Aorta (tissue), 5 donors: ENCODE measurements at places on chromosomes 13 and 19. TPM values are rescaled to one million over a fixed set of nuclear protein-coding genes. Genes with fewer than 3 reads are reported as not detected.
A peak's percentile ranks its signal among the peaks of the same experiment; 100 is the strongest.

DNA sequence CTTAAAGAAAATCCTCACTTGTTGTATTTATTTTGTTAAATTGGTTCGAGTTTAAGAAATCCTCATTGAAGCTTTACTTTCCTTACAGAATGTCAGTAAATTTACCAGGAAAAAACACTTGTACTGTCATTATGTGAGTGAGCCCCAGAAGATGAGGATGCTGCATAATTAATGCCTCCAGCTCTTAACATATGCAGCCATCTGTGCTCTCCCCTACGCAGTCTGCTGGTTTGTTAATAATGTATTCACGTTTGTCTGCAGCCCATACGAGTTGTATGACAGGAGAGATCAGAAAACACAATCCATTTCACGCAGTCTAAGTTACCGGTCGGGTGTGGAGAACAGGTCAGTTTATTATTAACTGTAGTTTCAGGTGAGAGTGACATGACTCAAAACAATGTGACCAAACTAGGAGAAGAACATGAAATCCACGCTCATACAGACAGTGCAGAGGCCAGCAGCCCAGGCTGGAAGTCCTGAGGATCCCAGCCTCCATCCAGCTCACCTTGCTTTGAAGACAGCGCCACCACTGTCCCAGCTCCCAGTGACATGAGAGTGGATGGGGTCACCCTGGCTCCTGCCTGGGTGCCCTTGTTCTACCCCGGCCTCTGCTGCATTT lies 19.8 kb upstream of the ATP11A start:
- no peaks in the 10 kb centered on the region for H3K27me3 ChIP-seq
- no peak for DNase-seq
- H3K4me3 ChIP-seq, result no peak overlapping the region
- H3K27ac ChIP-seq, result no peak overlapping the region
- no peaks in the 10 kb centered on the region for H3K36me3 ChIP-seq

GRCh38 chr13:75513271-75513670 lies 24.4 kb downstream of the COMMD6 start:
- H3K27ac ChIP-seq, result no peak overlapping the region
- H3K27me3 ChIP-seq, result no peaks in the 10 kb centered on the region
- no peaks in the 10 kb centered on the region for H3K4me1 ChIP-seq

GRCh38 chr13:67136157-67136556 lies 94.0 kb downstream of the PCDH9 start:
- no peak overlapping the region for H3K4me3 ChIP-seq
- no peaks in the 10 kb centered on the region for H3K36me3 ChIP-seq
- H3K27ac ChIP-seq, result no peak overlapping the region
- no peaks in the 10 kb centered on the region for H3K4me1 ChIP-seq
- H3K27me3 ChIP-seq, result no peaks in the 10 kb centered on the region
- no peak for DNase-seq

DNA sequence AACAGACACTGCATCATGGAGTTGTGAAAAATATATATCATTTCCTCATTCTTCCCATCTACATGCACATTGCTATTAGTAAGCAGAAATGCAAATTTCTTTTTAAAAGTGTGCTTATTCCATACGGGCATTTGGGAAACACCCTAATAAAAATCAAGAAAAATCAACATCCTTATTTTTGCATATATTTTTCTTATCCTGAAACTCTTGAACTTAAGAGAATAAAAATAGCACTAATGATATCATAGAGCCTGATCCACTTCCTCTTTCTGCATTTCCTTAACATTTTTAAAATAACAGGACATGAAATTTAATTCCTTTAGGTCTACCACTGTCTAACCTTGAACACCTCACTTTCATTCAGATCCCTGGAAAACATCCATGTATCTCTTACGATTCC lies 123.3 kb downstream of the VWA8 start:
- H3K4me1 ChIP-seq, result no peaks in the 10 kb centered on the region
- no peak overlapping the region for H3K4me3 ChIP-seq
- DNase-seq, result no peak
- no peaks in the 10 kb centered on the region for H3K36me3 ChIP-seq

DNA sequence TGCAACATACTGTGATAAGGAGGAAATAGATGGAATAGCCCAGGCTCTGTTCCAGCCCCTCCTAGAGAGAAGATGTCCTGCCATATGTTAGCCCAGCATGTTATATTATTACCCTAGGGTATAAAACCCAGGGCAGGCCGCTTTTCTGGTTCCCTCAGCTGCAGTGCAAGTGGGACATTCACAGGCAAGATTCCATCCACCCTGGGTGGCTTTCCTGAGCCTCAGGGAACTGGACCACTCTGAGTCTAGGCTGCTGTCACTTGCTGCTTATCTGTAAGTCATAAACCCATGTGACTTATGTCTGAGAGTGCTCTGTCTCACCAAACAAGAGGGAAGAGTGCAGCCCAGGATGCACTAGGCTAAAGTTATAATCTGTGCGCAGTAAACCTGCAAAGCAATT lies 413.2 kb downstream of the MZT1 start:
- H3K36me3 ChIP-seq, result no peaks in the 10 kb centered on the region
- no peak for DNase-seq
- H3K4me3 ChIP-seq, result no peak overlapping the region

- no peaks in the 10 kb centered on the region for H3K36me3 ChIP-seq
- peak; percentile 2 for DNase-seq
- H3K4me3 ChIP-seq, result no peak overlapping the region
- H3K4me1 ChIP-seq, result no peaks in the 10 kb centered on the region
Observed at GRCh38 chr19:39867133-39867532, 21.0 kb upstream of the FBL start.

- H3K27me3 ChIP-seq, result no peaks in the 10 kb centered on the region
- no peak within 1 kb of the TSS for H3K4me3 ChIP-seq
- peak; percentile 71 for DNase-seq
- H3K36me3 ChIP-seq, result no peaks in the 10 kb centered on the region
Observed at GRCh38 chr19:45973553-45974338, at the start of gene NOVA2. Gene NOVA2, minus strand, starts transcription at chr19:45973865. Its CDS starts 514 bp downstream, at chr19:45973351.

GRCh38 chr13:27338816-27339215 lies 68.2 kb downstream of the RASL11A start:
- no peaks in the 10 kb centered on the region for H3K27me3 ChIP-seq
- no peak for DNase-seq
- no peak overlapping the region for H3K27ac ChIP-seq
- H3K4me1 ChIP-seq, result no peaks in the 10 kb centered on the region
- H3K36me3 ChIP-seq, result no peaks in the 10 kb centered on the region
- no peak overlapping the region for H3K4me3 ChIP-seq

DNA sequence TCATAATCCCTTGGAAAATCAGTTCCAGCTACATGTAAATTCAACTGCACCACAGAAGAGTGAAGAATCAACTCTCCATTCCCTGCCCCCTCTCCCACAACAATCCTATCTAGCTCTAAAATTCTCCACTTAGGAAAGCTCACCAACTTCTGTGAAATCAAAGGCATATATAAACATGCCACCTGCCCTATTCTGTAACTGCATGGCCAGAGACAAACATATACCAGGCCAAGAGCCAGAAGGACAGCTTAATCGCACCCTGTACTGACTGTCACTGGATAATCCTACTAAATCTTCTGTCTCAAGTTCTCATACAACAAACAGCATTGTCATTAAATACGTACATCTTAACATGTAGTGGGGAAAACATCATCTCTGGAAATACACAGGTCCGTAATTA lies 58.2 kb upstream of the EEF1AKMT1 start:
- no peaks in the 10 kb centered on the region for H3K4me1 ChIP-seq
- no peak for DNase-seq
- no peaks in the 10 kb centered on the region for H3K27me3 ChIP-seq
- H3K36me3 ChIP-seq, result no peaks in the 10 kb centered on the region

DNA sequence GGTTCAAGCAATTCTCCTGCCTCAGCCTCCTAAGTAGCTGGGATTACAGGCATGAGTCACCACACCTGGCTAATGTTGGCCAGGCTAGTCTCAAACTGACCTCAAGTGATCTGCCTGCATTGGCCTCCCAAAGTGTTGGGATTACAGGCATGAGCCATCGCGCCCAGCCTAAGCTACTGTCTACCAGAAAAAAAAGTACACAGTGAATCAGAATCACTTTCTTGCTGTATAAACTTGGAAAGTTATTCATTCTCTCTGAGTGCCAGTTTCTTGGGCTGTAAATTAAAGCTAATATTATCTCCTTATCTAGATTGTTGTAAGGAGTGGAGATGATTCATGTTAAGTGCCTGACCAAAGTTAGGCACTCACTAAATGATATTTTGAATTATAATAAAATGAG lies 242.8 kb downstream of the ENOX1 start:
- no peaks in the 10 kb centered on the region for H3K27me3 ChIP-seq
- H3K36me3 ChIP-seq, result no peaks in the 10 kb centered on the region
- DNase-seq, result no peak
- H3K27ac ChIP-seq, result no peak overlapping the region

DNA sequence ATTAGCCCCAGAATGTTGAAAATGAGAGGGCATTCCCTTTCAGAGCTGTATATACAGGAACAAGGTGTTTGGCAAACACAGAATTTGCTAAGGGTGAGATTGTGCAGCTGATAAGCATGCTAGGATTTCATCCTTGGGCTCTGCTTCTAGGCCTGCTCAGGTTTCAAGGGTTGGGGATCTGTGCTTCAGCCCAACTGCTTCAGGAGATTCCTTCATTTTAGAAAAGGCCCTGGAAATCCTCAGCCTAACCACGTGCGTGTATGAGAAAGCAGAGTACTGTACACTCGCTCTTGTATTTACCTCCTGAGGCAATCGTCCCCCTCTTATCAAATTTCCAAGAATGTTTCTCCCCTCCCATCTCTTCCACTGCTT lies 291.6 kb upstream of the ARGLU1 start:
- H3K36me3 ChIP-seq, result no peaks in the 10 kb centered on the region
- no peak overlapping the region for H3K4me3 ChIP-seq
- no peaks in the 10 kb centered on the region for H3K27me3 ChIP-seq

- no peaks in the 10 kb centered on the region for H3K36me3 ChIP-seq
- H3K4me1 ChIP-seq, result no peaks in the 10 kb centered on the region
- H3K27me3 ChIP-seq, result no peaks in the 10 kb centered on the region
- H3K27ac ChIP-seq, result no peak overlapping the region
- H3K4me3 ChIP-seq, result no peak overlapping the region
Observed at GRCh38 chr19:40303765-40304164, 18.6 kb upstream of the AKT2 start.

- no peak overlapping the region for H3K4me3 ChIP-seq
- no peak for DNase-seq
- H3K27me3 ChIP-seq, result no peaks in the 10 kb centered on the region
- no peak overlapping the region for H3K27ac ChIP-seq
Observed at GRCh38 chr13:105462098-105462497, 1073.4 kb downstream of the EFNB2 start.

DNA sequence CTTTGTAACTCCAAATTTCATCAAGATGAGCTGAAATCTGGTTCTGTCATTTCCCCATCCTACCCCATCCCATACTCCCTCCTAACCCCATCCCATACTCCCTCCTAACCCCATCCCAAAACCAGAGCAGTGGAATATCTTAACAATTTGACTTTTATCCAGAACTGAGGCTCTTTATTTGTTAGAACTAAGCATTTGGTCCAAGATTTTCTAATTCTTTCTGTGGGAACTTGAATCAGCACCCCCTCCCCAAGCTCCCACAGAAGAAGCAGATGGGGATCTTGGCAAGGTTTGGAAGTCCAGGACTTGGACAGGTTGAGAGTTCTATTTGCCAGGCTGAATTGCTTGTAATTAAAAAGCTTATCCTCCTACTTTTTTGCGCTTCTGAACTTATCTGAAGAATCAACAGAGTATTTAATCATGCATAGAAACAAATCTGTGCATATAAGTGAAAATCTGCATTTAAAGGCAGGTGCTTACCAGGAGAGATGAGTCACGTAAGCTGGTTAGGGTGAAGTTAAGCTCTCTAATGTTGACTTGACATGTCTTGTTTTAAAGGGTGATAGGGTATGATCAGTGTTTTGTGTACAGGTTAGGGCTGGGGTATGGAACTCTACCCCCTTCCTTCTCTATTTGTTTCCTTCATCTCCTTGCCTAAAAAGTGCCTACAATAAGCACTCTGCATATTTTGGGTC lies 111.1 kb downstream of the COG6 start:
- H3K36me3 ChIP-seq, result no peaks in the 10 kb centered on the region
- H3K4me1 ChIP-seq, result no peaks in the 10 kb centered on the region
- no peaks in the 10 kb centered on the region for H3K27me3 ChIP-seq
- H3K27ac ChIP-seq, result no peak overlapping the region

DNA sequence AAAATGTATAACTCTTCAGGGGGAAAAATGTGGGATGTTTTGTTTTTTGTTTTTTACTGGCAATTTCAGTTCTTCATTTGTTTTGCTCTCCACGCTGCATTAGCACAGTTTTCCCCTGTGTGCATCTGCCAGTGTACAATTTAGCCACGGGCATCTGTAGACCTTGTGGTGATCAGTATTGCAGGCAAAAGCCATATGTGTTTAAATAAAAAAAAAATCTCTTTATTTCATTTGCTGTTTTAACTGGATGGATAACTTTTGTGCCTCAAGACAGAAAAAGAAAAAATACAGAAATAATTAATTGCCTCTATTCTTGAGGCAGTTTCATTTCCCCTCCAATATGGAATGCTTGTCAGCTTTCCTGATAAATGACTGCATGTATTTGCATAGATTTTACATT lies 7.9 kb upstream of the MAB21L1 start:
- H3K27me3 ChIP-seq, result no peaks in the 10 kb centered on the region
- H3K4me3 ChIP-seq, result no peak overlapping the region
- no peaks in the 10 kb centered on the region for H3K36me3 ChIP-seq
- H3K27ac ChIP-seq, result no peak overlapping the region
- H3K4me1 ChIP-seq, result no peaks in the 10 kb centered on the region

GRCh38 chr19:46303691-46304397 lies 7.0 kb downstream of the HIF3A start:
- no peaks in the 10 kb centered on the region for H3K4me1 ChIP-seq
- peak; percentile 50 for DNase-seq
- no peaks in the 10 kb centered on the region for H3K27me3 ChIP-seq
- peaks cover 2% of the 10 kb centered on the region for H3K36me3 ChIP-seq
- no peak overlapping the region for H3K4me3 ChIP-seq
- H3K27ac ChIP-seq, result no peak overlapping the region

- DNase-seq, result peak; percentile 84
- no peaks in the 10 kb centered on the region for H3K27me3 ChIP-seq
- no peak overlapping the region for H3K27ac ChIP-seq
- H3K4me1 ChIP-seq, result no peaks in the 10 kb centered on the region
Observed at GRCh38 chr13:26022538-26023292, 29.1 kb downstream of the SHISA2 start.

- H3K27me3 ChIP-seq, result no peaks in the 10 kb centered on the region
- H3K27ac ChIP-seq, result no peak overlapping the region
- H3K4me1 ChIP-seq, result no peaks in the 10 kb centered on the region
- H3K4me3 ChIP-seq, result no peak overlapping the region
Observed at GRCh38 chr13:45773944-45774343, 71.8 kb downstream of the CBY2 start.

GRCh38 chr19:38425810-38426466 lies at the start of gene RASGRP4:
Gene RASGRP4, minus strand, starts transcription at chr19:38426219. Its CDS starts 128 bp downstream, at chr19:38426091.
- no peak for DNase-seq
- no peaks in the 10 kb centered on the region for H3K27me3 ChIP-seq

- no peak overlapping the region for H3K4me3 ChIP-seq
- no peaks in the 10 kb centered on the region for H3K4me1 ChIP-seq
- no peak overlapping the region for H3K27ac ChIP-seq
- no peaks in the 10 kb centered on the region for H3K36me3 ChIP-seq
Observed at GRCh38 chr19:4189641-4190040, 7.2 kb downstream of the ANKRD24 start.

Gene SPRED3
- 11.3 TPM for polyA plus RNA-seq

Gene LEUTX
- not detected for polyA plus RNA-seq

Gene ZNF43
- 0.88 TPM for polyA plus RNA-seq

Gene LHB
- 1.8 TPM for polyA plus RNA-seq

Gene TEKTIP1
- not detected for polyA plus RNA-seq

Gene IZUMO2
- not detected for polyA plus RNA-seq

Gene IFNL1
- polyA plus RNA-seq, result not detected

Gene PLPPR3
- not detected for polyA plus RNA-seq
